ENCODE measurements at places on chromosomes 16 and 17.

DNA sequence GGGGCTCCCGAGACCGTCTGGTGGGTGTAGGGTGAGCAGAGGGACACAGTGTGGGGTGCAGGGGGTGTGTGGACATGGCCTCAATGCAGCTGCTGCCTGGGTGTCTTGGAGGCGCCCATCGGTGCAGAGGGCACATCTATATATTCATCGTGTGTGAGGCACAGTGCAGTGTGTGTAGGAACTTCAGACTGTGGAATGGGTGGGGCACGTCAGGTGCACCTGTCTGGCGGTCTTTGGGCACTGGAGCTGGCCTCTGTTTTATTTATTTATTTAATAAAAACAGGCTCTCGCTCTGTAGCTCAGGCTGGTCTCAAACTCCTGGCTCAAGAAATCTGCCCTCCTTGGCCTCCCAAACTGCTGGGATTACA lies 16.8 kb downstream of the LASP1 start:
- DNase-seq = no peak

DNA sequence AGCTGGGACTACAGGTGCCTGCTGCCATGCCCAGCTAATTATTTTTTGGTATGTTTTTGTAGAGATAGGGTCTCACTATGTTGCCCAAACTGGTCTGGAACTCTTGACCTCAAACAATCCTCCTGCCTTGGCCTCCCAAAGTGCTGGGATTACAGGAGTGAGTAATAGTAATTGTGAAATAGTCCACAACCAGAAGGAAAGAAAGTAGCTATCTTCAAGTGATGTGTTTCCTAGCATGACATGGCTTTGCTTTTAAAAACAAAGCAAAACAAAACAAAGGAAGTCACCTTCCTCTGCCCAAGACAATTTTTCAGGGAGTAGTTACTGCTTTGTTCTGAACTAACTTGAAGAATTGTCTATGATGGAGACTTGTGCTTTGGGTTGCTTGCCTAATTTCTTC lies 27.0 kb downstream of the ATP6V0A1 start:
- DNase-seq = no peak

GRCh38 chr17:37885136-37885535 lies 39.1 kb upstream of the TBC1D3K start:
- no peak for DNase-seq

GRCh38 chr17:32819035-32819434 lies 57.9 kb downstream of the MYO1D start:
- DNase-seq = no peak

Data from M059J (cell line).